ENCODE measurements at places on chromosomes 5 and 9. TPM values are rescaled to one million over a fixed set of nuclear protein-coding genes. Genes with fewer than 3 reads are reported as not detected.
A peak's percentile ranks its signal among the peaks of the same experiment; 100 is the strongest.

DNA sequence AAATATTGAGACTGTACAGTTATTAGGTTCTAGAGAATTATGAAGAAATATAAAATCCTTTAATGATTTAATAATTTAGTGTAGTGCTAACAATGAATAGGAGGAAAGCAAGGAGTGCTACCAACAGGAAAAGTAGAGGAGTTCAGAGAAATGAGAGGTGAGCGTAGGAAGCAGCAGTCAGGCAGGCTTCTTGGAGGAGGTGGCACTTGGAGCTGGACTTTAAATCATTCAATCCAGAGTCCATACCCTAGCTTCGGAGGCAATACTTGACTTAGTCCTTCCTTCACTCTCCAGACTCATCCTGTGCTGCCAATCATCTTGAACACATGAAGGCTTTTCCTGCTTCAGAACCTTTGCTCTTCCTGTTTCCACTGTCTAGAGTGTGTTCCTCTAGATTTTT, 254.3 kb downstream of the GRIA1 start:
- no peaks in the 10 kb centered on the region for H3K36me3 ChIP-seq
- H3K4me1 ChIP-seq: peaks cover 2% of the 10 kb centered on the region
- H3K27me3 ChIP-seq: no peaks in the 10 kb centered on the region
- DNase-seq: no peak

GRCh38 chr5:2773327-2773726, 21.9 kb upstream of the IRX2 start:
- no peak overlapping the region for H3K27ac ChIP-seq
- H3K4me3 ChIP-seq: no peak overlapping the region
- DNase-seq: no peak
- H3K4me1 ChIP-seq: no peaks in the 10 kb centered on the region

GRCh38 chr9:104885818-104886709, 41.9 kb downstream of the ABCA1 start:
- H3K27me3 ChIP-seq: no peaks in the 10 kb centered on the region
- H3K36me3 ChIP-seq: no peaks in the 10 kb centered on the region
- H3K4me3 ChIP-seq: no peak overlapping the region
- no peak for DNase-seq
- no peaks in the 10 kb centered on the region for H3K4me1 ChIP-seq

GRCh38 chr5:172454358-172455086, at the start of gene SH3PXD2B:
TSS of gene SH3PXD2B (minus strand) at chr5:172454525. CDS start at chr5:172454352, 173 bp downstream.
- H3K4me1 ChIP-seq: peaks cover 29% of the 10 kb centered on the region
- peak; percentile 82 for DNase-seq
- H3K27me3 ChIP-seq: no peaks in the 10 kb centered on the region
- H3K4me3 ChIP-seq: peak within 1 kb of the TSS; percentile 99

GRCh38 chr5:10761185-10761932, at the start of gene DAP:
TSS of gene DAP (minus strand) at chr5:10761234. CDS start at chr5:10761068, 166 bp downstream.
- DNase-seq: peak; percentile 92
- no peaks in the 10 kb centered on the region for H3K27me3 ChIP-seq

- DNase-seq: peak; percentile 40
- no peaks in the 10 kb centered on the region for H3K36me3 ChIP-seq
- H3K27ac ChIP-seq: no peak overlapping the region
- no peak overlapping the region for H3K4me3 ChIP-seq
- no peaks in the 10 kb centered on the region for H3K4me1 ChIP-seq
- H3K27me3 ChIP-seq: peaks cover 12% of the 10 kb centered on the region
These were observed 89.6 kb downstream of the EFNA5 start for GRCh38 chr5:107580889-107581820.

DNA sequence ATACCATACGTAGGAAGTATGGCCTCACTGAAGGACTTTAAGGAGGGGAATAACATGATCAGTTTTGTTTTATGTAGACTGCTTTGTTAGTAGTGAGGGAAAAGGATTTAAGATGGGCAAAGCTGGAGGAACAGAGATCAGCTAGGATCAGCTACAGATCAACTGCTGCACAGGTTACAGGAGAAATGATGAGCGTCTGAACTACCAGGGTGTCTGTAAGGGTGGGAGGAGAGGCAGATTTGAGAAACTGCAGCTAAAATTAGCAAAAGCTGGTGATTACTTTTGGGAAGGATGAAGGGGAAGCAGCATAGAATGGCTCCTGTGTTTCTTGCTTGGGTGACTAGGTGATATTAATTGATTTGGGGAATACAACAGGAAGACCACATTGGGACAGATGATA, 39.3 kb downstream of the VCP start:
- H3K4me1 ChIP-seq: peaks cover 6% of the 10 kb centered on the region
- DNase-seq: no peak
- H3K36me3 ChIP-seq: no peaks in the 10 kb centered on the region

- DNase-seq: no peak
- H3K4me1 ChIP-seq: no peaks in the 10 kb centered on the region
- H3K4me3 ChIP-seq: no peak overlapping the region
- H3K27ac ChIP-seq: no peak overlapping the region
- H3K36me3 ChIP-seq: no peaks in the 10 kb centered on the region
- no peaks in the 10 kb centered on the region for H3K27me3 ChIP-seq
These were observed 70.5 kb upstream of the GFPT2 start for GRCh38 chr5:180423598-180423997.

DNA sequence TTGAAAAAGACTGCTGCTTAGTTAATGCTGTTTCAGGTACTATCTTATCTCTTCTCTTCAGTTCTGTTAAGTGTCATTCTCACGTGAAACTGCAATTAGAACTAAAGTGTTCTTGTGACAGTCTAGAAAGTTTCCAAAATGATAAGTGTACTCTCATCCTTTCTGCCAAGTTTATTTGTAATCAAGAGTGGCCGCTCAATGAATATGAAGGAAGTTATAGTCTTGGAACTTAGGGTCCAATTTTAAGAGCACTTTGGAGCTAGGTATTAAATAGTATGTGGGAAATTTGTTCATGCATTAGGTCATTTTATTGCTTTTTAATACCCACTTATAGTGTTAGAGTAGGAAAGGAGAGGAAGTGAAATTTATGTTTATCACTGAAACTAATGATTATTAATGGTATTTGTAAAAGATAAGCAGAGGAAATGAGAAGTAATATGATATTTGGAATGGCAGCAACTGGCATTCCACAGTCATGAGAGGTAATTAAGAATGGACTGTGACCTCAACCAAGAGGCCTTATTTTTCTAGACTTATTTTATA, 20.4 kb downstream of the XRCC4 start:
- DNase-seq: peak; percentile 59
- H3K27me3 ChIP-seq: no peaks in the 10 kb centered on the region
- no peaks in the 10 kb centered on the region for H3K36me3 ChIP-seq

GRCh38 chr5:9512457-9512856, 33.4 kb downstream of the SEMA5A start:
- H3K27ac ChIP-seq: no peak overlapping the region
- peak; percentile 11 for DNase-seq
- no peaks in the 10 kb centered on the region for H3K27me3 ChIP-seq
- H3K4me1 ChIP-seq: 0 out of 2 replicates have a peak, but pooled peaks cover 7% of the 10 kb centered on the region

GRCh38 chr9:115264313-115264712, 146.4 kb upstream of the TNC start:
- H3K4me3 ChIP-seq: no peak overlapping the region
- peak; percentile 60 for DNase-seq
- H3K27me3 ChIP-seq: no peaks in the 10 kb centered on the region

GRCh38 chr9:127979333-127980059, 1.3 kb downstream of the EEIG1 start:
- no peaks in the 10 kb centered on the region for H3K27me3 ChIP-seq
- H3K4me1 ChIP-seq: peaks cover 40% of the 10 kb centered on the region
- peak overlapping the region; percentile 80 for H3K4me3 ChIP-seq
- H3K36me3 ChIP-seq: no peaks in the 10 kb centered on the region

- no peaks in the 10 kb centered on the region for H3K36me3 ChIP-seq
- no peak overlapping the region for H3K4me3 ChIP-seq
- peak; percentile 50 for DNase-seq
- H3K27ac ChIP-seq: no peak overlapping the region
- H3K4me1 ChIP-seq: no peaks in the 10 kb centered on the region
These were observed 23.0 kb downstream of the FRRS1L start for GRCh38 chr9:109143881-109144562.

- peak; percentile 54 for DNase-seq
- H3K27ac ChIP-seq: no peak overlapping the region
- no peaks in the 10 kb centered on the region for H3K36me3 ChIP-seq
- no peak overlapping the region for H3K4me3 ChIP-seq
- no peaks in the 10 kb centered on the region for H3K27me3 ChIP-seq
- H3K4me1 ChIP-seq: peaks cover 10% of the 10 kb centered on the region
These were observed 4.0 kb downstream of the ANKRD33B start for GRCh38 chr5:10567781-10568321.

DNA sequence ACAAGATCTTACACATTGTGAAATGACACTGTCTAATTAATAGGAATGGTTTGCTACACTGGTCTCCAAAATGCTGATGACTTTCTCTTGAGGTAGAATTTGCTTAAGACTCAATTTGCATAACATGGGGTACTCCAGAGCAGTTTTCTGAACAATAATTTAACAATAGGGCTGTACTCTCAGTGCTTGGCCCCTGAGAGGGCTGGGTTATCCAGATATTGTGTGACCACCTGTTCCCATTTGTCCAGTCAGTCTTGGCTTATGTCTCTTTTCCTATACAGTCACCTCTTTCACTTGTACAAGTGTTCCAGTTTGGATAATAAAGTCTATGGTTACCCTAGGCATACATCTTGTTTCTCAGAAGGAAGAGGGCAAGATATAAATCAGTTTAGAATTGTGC, 17.9 kb downstream of the ZSWIM6 start:
- no peaks in the 10 kb centered on the region for H3K27me3 ChIP-seq
- DNase-seq: no peak
- H3K4me1 ChIP-seq: peaks cover 7% of the 10 kb centered on the region
- no peak overlapping the region for H3K27ac ChIP-seq

DNA sequence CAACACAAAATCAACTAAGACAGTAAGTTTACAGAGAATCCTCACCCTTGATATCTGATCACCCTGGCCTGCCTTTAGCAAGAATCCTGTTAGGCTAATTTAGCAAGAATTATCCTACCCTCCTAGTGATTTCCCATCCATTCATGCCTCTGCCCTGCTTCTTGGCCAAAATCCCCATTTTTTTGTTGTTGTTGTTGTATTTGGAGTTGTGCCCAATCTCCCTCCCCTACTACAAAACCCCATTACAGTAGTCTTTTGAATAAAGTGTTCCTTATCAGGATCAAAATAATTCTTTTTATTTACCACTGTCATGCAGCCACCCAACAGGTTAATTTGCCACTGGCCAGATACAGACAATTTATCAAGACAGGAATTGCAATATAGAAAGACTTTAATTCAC, 58.5 kb upstream of the CLINT1 start:
- H3K4me1 ChIP-seq: peaks cover 10% of the 10 kb centered on the region
- H3K27ac ChIP-seq: no peak overlapping the region
- no peak for DNase-seq
- H3K4me3 ChIP-seq: no peak overlapping the region
- H3K36me3 ChIP-seq: no peaks in the 10 kb centered on the region

NOL8 gene
- total RNA-seq: 15.3 TPM

- DNase-seq: peak; percentile 28
- H3K4me1 ChIP-seq: peaks cover under 1% of the 10 kb centered on the region
- no peaks in the 10 kb centered on the region for H3K27me3 ChIP-seq
- H3K36me3 ChIP-seq: peaks cover 5% of the 10 kb centered on the region
- H3K4me3 ChIP-seq: no peak overlapping the region
- H3K27ac ChIP-seq: no peak overlapping the region
These were observed 2.6 kb upstream of the ALAD start for GRCh38 chr9:113403646-113404045.

IFNE gene
- 1.8 TPM for total RNA-seq

- H3K4me3 ChIP-seq: 0 out of 2 replicates have a peak overlapping the region, but pooled peaks have one; percentile 15
- peak overlapping the region; percentile 64 for H3K27ac ChIP-seq
- no peaks in the 10 kb centered on the region for H3K27me3 ChIP-seq
- no peaks in the 10 kb centered on the region for H3K36me3 ChIP-seq
- peaks cover 52% of the 10 kb centered on the region for H3K4me1 ChIP-seq
- peak; percentile 94 for DNase-seq
These were observed 114.3 kb downstream of the MVB12B start for GRCh38 chr9:126440940-126441339.

PHF24 gene
- total RNA-seq: not detected

Data from GM23248 (cell line).